SIG-M5 (cell line): ENCODE measurements at places on chromosomes 5 and 9.
A peak's percentile ranks its signal among the peaks of the same experiment; 100 is the strongest.

GRCh38 chr9:123678878-123679329 lies 251.0 kb downstream of the DENND1A start:
- no peak for DNase-seq

DNA sequence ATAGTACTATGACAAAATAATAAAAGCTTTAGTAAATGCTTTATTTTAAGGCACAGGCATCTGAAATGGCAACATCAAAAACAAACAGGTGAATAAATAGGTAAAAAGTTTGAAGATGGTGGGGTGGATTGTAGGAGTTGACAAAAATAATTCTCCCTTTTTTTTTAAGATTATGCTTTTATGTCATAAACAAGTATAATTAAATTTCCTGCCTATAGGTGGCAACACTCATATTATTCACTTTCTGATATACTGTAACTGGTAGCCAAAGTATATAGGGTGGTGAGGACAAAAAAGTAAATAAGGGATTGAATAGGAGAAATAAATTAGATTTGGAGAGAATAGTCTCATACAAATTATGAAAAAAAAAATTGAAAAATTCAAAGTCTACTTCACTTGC lies 120.0 kb upstream of the ACOT12 start:
- DNase-seq: no peak

GRCh38 chr5:119878712-119879111 lies 249.4 kb downstream of the FAM170A start:
- DNase-seq: no peak

DNA sequence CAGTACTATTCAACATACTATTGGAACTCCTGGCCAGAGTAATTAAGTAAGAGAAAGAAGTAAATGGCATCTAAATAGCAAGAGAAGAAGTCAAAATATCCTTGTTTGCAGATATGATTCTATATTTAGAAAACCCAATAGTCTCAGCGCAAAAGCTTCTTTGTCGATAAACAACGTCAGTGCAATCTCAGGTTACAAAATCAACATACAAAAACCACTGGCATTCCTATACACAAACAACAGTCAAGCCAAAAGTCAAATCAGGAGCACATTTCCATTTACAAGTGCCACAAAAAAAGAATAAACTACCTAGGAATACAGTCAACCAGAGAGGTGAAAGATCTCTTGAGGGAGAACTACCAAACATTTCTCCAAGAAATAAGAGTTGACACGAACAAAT lies 1901.9 kb upstream of the ACO1 start:
- no peak for DNase-seq

GRCh38 chr9:93830606-93831005 lies 124.5 kb downstream of the BARX1 start:
- no peak for DNase-seq

GRCh38 chr9:38035873-38036272 lies 33.2 kb downstream of the SHB start:
- DNase-seq: no peak

DNA sequence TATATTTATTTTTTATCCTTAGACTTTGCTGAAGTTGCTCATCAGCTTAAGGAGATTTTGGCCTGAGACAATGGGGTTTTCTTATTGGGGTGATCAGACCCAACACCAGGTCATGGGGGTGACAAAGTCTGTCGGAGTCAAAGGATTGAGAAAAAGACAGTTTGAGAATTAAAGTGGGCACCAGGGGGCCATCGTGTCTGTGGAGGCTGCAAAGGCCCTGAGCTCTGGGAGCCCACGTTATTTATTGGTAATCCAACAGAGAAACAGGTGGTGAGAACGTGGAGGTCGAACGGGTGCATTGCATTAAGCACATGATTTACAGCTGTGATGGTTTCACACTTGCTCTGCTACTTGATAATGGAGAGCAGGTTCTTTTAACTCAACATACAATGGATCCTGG lies 102.5 kb upstream of the CDH10 start:
- no peak for DNase-seq

DNA sequence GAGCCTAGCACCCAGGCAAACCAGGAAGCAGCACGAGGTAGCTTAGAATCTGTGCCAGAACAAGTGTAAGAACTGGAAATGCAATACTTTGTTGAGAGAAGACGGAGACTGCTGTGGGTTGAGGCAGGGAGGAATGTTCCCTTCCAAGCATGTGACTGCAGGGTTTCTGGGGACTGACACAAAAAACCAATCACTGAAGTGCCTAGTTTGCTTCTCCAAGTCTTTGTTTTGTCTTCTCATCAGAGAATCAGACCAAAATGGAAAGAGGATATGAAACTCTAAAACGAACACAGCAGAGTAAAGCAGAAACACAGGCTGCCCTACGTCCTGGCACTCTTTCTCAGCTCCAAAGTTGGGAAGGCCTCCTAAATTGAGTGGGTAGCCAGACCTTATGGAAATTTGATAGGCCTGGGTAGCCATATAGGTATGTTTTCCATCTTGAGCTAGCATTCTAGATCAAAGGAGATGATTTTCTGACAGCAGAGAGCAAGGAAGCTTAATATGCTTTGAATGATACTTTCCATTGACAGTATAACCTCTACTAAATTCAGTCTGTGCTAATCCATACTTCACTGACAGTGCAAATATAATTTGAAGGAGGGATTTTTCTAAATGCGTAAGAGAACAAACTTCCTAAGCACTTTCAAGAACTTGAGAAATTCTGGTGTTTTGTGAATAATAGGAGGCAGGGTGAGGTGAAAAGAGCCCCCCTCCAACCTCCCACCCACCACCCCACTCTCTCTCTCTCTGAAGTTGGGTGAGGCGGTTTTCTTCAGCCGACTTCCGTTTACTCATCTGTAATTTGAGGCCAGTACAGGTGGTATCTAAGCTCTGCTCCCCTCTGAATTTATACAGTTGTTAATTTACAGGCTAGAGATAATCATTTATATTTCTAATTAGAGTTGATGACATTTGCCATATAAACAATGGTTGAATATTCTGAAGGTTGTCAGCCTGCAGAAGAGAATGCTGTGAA lies 5.5 kb downstream of the ADRB2 start:
- DNase-seq: peak; percentile 62

GRCh38 chr9:38088006-38088925 lies 19.2 kb upstream of the SHB start:
- DNase-seq: no peak

DNA sequence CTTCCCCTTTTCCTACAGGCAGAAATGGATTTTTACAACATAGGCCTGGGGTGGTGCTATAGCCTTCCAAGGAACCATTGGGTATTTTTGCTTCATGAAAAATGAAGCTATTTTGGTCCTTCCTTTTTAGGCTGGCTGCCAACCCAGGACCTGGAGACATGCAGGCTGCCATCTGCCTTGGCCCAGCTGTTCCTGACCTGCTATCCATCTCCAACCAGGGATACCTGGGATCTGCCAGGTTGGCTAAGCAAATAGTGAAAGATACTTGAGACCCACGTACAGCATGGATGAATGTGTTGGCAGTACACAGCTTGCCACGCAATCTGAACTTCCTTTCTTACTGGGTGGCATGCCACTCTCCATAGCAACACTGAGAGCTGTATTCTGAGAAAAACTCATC lies 31.1 kb downstream of the MRPS27 start:
- DNase-seq: no peak

DNA sequence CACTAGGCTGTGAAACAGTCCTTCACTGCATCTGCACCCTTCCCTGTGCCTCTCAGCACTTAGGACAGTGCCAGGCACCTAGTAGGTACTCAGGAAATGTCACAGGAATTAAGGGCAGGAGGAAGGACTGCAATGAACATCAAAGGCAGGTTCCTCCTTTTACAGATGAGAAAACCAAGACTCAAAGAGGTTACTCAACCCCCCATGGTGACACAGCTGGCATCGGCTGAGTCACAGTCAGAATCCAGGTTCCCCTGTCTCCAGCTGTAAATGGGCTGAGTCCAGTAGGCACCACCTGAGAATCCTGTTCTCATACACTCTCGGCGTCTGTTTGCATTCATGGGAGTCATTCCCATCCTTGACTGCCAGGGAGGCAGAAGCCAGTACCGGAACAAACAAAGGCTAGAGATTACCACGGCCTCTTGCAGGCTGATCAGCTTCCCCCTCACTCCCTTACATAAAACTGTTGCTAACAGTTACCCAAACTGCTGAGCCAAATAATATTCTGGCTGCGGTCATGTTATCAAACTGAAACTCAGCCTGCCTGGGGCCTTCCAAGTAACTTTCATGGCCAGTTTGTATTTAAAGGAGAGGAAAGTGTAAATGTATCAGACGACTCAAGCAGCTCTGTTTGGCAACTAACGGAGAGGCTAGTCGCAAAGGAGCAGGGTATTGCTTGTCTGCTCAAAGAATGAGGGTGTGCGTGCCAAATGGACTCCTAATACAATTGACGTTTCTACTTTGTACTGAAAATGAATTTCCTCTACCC lies 201.7 kb downstream of the PAPPA start:
- no peak for DNase-seq

GRCh38 chr9:14156046-14156445 lies 157.9 kb downstream of the NFIB start:
- DNase-seq: no peak

DNA sequence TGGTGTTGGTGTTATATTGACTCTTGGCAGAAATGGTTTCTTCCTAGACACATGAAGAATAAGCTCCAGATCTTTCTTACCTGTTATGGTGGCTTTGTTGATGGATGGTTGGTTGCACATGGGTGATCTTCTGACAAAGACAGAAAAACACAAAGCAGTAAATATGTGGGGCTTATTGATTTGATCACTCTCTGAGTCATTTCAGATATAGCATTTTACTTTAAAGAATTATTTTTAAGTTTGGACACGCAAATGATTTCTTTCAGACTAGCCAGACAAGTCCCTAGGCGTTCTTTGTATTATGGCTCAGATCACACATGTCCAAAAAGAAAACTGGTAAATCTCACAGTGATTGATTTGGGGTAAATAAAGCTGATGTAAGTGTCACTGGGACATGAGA lies 597.6 kb downstream of the RAB3C start:
- no peak for DNase-seq

- no peak for DNase-seq
These were observed 21.2 kb downstream of the PTGES2 start for GRCh38 chr9:128106181-128106939.

GRCh38 chr9:34985311-34985899 lies 4.1 kb upstream of the DNAJB5 start:
- no peak for DNase-seq

- DNase-seq: no peak
These were observed 122.0 kb upstream of the RANBP3L start for GRCh38 chr5:36423578-36424307.

DNA sequence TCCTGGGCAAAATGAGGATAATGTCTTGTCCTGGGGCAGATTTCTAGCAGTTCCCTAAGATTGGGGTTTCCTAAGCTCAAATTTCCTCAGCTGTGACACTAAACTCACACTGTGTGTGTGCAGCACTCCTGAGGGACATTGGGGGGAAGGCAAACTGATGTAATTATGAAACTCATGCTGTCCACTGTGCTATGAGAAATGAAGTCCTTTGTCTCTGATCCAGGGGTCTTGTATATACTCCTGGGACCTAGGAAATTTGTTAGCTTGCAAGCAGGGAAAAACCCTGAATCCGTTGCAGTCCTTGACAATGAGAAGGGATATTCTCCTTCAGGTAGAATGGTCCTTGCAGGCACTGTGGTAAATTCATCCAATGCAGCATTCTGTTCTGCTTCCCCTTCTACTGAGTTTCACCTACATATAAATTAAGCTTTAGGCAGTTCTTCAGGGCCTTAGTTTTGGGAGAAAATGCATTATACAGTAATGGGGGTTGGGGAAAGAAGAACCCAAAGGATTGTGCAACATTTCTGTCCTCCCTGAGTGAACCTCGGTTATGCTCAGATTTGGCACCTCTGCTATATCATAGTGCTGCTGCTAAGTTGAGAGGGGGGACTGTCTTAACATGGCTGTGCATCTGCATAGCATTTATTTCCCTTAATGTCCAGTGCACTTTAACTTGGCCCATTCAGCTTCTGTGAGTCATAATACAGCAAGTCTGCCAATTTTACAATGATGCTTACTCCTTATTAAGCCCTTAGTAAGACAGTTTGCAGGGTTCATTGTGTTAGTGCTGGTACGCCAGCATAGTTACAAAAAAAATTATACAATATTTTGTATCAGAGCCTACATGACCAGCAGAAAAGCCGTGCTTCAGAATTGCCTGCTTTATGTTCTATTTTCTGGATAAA lies 80.2 kb downstream of the PJA2 start:
- no peak for DNase-seq

DNA sequence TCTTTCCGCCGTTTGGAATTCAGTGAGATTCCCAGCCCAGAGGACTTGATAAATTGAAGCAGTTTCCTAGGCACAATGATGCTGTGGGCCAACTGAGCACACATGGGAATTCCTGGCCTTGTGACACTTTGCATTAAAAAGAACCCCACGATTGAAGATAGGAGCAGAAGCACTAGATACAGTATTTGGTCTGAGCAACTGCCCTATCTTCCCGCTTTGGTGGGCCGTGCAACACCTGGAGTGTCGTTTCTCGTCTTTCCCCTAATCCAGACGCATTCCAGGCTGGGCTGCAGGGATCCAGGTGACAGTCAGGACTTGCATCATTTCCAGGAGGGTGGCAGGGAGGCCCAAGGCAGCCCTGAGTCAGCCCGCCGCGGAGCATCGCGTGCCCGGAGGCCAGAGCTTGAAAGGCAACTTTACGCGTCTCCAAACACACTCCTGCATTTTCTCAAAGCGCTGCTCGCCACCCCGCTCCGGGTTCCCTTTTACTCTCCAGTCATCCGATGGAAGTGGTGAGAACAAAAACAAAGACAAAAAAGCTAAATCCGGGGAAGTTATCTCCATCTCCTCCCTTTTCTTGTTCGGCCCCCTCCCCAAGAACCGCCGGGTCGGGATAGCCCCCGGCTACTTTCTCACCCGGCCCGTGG lies 753 bp upstream of the STC2 start:
- DNase-seq: no peak

- DNase-seq: no peak
These were observed 144.6 kb downstream of the MELK start for GRCh38 chr9:36717276-36717675.

DNA sequence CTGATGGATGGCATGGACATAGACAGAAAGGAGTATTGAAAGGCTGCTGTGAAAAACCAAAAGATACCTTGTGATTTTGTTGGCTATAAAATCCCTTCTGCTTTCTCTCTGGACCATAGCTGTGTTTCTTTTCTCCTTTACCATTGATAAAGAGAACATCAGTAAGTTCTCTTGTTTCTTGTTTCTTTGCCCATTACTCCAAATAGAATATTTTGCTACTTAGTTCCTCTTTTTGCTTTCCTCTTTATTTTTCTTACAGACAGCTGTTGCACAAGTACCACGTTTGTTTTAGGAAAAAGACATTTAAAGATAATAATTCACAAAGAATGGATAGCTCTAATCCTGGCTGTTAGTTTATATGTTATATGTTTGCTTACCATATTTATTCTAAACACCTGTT lies 1129.2 kb downstream of the DTWD2 start:
- DNase-seq: peak; percentile 30

GRCh38 chr5:10216107-10216506 lies 33.6 kb downstream of the ATPSCKMT start:
- no peak for DNase-seq

DNA sequence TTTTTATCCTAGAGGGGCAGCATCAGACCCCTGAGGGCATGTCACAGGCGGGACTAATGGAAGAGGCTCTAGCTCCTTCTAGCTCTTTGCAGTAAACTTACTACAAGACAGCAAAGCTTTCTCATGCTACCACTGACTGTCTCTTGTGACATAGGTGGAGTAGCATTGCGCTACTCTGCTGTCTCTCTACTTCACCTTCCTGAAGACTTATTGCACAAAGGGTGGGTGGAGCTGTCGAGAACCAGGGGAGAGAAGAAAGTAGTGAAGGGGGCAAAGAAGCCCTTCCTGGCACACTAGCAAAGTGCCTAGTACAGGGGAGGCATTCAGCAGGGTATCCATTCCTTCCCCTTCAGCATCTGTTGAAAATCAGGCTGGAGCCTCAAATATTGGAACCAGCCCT lies 36.1 kb upstream of the NEK6 start:
- DNase-seq: peak; percentile 16
